CD4-positive, alpha-beta T cell treated with Interleukin-4 for 4 hours (primary cell): ENCODE measurements at places on chromosomes 4 and X.

- no peak for DNase-seq
Measured at GRCh38 chr4:137558951-137559350, 26.7 kb upstream of the PCDH18 start.

- no peak for DNase-seq
Measured at GRCh38 chr4:169209388-169209883, 61.3 kb downstream of the SH3RF1 start.

- DNase-seq: no peak
Measured at GRCh38 chr4:6465955-6466354, 6.5 kb downstream of the PPP2R2C start.

DNA sequence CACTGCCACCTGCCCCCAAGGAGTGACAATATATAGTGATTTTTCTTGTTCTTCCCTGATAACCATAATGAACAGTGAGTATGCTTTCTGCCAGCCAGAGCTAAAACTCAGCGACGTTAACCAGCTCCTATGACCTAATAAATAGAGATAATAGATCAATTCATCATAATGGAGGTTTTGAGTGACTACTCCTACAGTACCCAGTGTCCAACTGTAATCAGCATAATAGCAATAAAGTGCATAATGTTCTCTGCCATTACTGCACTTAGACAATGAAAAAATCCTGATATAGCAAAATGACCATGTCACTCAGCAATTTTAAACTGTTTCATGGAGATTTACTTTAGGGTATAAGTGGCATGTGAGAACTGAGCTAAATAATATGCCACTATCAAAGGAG lies 20.7 kb upstream of the TXLNG start:
- DNase-seq: no peak

- no peak for DNase-seq
Measured at GRCh38 chr4:111923786-111924185, 221.5 kb upstream of the FAM241A start.

GRCh38 chr4:87092389-87093141 lies 127.9 kb downstream of the KLHL8 start:
- no peak for DNase-seq

GRCh38 chr4:165331823-165332222 lies 4.4 kb downstream of the MSMO1 start:
- no peak for DNase-seq

DNA sequence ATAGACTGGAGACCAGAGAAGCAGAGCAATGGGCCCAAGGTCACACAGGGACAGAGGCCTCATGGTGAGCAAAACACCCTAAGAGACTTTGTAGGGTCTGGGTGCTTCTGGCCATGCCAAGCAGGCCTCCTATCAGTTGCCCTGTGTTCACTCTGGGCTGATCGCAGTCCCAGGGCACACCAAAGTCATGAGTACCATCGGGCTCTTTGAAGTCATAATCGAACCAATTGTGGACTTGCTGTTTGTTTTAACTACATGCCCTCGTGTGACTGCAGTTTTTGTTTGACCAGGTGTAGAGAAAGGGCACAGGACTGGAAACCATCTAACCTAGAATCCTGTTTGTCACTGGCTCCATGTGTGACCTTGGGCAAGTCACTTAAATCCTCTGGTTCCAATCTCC lies 172.5 kb upstream of the CPEB2 start:
- DNase-seq: no peak

GRCh38 chr4:146104541-146104940 lies 71.0 kb upstream of the LSM6 start:
- no peak for DNase-seq

DNA sequence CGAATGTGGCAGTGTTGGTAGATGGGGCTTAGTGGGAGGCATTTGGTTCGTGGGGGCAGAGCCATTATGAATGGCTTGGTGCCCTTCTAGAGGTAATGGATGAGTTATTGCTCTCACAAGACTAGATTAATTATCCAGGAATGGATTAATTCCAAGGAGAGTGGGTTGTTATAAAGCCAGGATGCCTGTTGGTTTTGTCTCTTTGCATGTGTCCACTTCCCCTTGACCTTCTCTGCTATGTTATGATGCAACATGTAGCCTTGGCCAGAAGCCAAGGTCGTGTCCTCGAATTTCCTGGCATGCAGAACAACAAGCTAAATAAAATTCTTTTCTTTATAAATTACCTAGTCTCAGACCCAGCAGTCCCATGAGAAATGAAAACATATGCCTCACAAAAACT lies 111.2 kb upstream of the PLS3 start:
- no peak for DNase-seq

GRCh38 chr4:40685300-40685699 lies 55.6 kb upstream of the RBM47 start:
- no peak for DNase-seq

DNA sequence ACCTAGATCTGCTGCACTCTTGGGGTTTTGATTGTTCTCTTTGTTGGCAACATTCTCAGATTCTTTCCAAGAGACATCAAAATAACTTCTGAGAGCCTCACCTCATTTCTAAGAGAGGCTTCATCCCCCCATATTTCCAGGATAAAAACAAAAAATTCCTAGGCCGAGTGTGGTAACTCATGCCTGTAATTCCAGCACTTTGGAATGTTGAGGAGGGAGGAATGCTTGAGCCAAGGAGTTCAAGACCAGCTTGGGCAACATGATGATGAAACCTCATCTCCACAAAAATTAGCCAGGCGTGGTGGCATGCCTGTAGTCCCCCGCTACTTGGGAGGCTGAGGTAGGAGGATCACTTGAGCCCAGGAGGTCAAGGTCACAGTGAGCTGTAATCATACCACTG lies 477.0 kb downstream of the INPP4B start:
- DNase-seq: no peak

GRCh38 chr4:167831855-167832254 lies 260.5 kb upstream of the ANXA10 start:
- no peak for DNase-seq

DNA sequence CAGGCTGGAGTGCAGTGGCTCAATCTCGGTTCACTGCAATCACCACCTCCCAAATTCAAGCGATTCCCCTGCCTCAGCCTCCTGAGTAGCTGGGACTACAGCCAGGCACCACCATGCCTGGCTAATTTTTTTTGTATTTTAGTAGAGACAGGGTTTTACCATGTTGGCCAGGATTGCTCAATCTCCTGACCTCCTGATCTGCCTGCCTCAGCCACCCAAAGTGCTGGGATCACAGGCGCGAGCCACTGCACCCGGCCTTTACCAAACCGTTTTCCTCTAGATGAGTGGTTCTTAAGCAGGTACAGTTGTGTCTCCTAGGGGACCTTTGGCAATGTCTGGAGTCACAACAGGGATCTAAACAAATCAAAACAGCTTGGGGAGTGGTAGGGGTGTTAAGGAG lies 11.6 kb downstream of the AMELX start:
- DNase-seq: no peak

DNA sequence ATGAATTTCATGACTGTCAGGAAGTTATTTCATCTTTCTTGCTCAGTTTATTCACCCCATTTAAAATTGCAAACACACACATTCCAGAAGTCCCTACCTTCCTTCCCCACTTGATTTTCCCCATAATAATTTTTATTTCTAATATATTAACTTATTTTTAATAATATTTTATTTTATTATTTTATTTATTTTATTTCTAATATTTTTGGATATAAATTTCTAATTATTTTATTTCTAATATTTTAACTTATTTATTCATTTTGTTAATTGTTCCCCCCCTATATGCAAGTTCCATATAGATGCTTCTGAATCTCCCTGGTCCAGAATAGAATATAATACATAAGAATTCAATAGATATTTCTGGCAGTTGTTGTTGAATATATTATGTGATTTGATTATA lies 293.7 kb upstream of the CPEB2 start:
- no peak for DNase-seq

- no peak for DNase-seq
Measured at GRCh38 chr4:5503336-5503936, 204.9 kb downstream of the EVC2 start.

DNA sequence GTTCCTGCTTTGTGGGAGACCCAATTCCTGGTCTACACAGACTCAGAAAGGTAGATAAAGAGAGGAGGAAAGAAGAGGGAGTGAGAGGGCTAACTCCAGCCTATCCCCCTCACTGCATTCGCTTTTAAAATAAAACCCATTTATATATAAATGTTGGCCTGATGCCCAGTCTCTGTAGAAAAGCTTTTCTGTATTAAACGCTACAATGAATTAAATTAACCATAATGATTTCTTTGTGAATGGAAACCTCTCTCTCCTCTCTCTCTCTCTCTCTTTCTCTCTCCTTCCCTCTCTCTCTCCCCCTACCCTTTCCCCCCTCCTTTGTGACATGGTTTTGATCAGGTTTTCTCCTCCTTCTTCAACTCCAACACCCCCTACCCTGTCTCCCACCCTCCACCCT lies 34.8 kb downstream of the PJA1 start:
- DNase-seq: no peak

GRCh38 chrX:22689290-22689689 lies 310.5 kb upstream of the DDX53 start:
- no peak for DNase-seq

GRCh38 chr4:73007526-73008100 lies 61.9 kb downstream of the COX18 start:
- DNase-seq: no peak

DNA sequence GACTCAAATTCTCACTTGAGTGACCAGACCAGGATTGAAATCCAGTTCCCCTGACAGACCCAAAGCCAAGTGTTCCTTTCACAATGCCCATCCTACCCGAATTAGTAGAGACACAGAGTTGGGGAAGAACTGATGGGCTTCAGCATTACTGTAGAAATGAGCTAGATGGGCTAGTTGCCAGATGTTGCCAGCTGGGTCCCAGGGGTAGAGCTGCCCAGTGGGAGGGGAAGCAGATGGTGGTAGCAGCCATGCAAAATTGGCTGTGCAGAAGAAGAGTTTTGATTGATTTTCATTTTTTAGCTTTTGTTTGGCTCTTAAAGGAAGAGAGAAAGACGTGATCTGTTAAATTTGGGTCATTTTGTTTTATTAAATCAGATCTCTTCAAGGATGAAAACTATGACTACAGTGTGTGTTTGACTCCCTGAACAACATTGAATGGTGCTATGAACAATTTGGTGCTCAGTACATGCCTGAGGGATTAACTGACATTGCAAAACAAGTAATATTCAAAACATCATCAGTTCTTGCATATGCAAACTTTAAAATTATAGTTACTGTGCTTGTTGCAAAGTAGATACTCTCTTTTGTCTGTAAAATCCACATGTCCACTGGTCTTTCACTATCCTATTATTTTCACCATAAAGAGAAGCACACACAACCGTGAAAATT lies 86.0 kb downstream of the PARM1 start:
- DNase-seq: no peak

DNA sequence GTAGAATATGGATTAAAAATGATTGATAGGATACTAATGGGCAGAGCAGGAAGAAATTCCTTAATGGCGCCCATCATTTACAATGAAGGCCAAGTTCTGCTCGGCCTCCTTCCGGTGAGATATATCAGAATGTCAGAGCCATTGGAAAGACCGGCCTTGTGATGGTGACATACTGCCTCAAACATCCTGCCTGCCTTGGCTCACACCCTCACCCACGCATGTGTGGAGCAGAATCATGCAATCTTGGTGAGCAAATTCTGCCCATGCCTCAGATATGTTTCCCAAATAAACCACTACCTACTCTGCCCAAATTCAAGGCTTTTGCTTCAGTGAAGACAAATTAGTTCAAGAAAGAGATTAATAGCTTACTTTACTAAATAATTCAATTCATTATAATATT lies 163.3 kb downstream of the MID1 start:
- no peak for DNase-seq

DNA sequence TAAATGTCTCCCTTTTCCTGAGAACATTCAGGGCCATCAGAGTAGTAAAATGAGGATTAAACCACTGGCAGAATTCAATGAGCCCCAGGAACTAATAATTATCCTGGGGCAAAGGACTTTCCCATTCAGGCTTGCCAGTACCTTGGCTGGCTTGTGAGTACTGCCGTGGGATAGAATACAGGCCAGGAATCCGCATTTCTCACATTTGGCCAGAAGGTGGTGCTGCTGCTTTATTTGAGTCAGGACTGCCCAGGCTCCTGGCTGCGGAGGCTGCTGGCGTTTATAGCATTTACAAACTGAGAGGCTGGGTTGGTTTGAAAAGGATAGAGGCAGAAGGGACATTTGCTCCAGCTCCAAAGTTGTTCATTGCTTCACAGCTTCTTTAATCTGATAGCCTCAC lies 91.4 kb downstream of the RTL9 start:
- DNase-seq: peak; percentile 30

GRCh38 chr4:16472537-16472936 lies 246.3 kb upstream of the TAPT1 start:
- DNase-seq: no peak
